GM10248 (cell line): ENCODE measurements at places on chromosomes 7 and 10.

- DNase-seq, result no peak
Measured at GRCh38 chr10:84581976-84582375, 253.6 kb downstream of the CCSER2 start.

- DNase-seq, result no peak
Measured at GRCh38 chr10:110493832-110494426, 3.8 kb upstream of the DUSP5 start.

DNA sequence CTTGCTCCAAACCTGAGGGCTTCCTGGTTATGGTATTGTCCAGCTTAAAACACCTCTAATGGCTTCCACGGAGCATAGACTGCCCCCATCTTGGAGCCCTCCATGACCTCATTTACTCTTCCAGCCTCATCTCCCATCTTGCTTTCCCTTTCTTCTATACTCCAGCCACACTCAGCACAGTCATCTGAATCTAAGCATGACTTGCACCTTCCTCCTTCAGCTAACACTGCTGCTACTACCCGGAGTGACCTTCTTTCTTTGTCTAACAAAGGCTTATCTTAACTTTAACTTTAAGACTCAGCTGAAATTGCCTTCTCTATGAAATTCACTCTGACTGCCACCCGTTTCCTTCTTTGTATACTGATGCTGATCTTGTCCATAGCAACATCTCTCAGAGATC is 135.1 kb downstream of the FAM107B start:
- DNase-seq, result no peak

- no peak for DNase-seq
Measured at GRCh38 chr10:27792216-27792615, 46.6 kb upstream of the MKX start.

DNA sequence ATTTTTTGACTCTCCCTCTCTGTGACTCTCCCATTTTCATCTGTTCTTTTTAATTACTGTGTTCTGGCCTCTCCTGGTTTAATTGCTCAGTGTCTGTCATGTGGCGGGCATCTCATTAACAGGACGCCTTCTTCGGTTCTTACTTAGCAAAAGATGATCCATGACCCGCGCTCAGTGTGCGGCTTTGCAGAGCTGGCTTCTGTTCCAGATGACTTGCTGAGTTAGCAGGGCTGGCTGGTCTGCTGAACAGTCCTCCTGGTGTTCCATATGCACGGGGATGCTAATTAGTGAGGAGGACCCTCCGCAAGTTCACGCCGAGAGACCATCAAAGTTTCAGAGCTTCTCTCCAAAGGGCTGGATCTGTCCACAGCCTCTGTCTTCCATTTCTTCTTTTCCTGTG is 258.6 kb upstream of the MKI67 start:
- DNase-seq, result no peak

- no peak for DNase-seq
Measured at GRCh38 chr7:117210397-117210796, 112.5 kb downstream of the WNT2 start.

- no peak for DNase-seq
Measured at GRCh38 chr7:43010061-43010460, 77.9 kb downstream of the MRPL32 start.

DNA sequence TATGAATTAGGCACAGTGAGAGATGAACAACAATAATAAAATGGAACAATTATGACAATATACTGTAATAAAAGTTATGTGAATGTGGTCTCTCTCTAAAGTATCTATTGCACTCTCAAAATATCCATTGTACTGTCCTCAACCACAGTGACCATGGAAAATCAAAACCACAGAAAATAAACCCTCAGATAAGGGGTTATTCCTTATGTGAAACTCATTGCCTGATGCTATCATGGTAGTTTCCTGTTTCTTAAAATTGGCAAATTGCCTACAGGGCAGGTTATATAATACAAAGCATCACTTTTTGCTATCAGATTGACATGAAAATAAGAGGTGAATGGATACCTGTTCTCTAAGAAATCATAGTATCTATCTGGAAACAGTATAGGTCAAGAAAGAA is 3.8 kb downstream of the MCM10 start:
- no peak for DNase-seq

DNA sequence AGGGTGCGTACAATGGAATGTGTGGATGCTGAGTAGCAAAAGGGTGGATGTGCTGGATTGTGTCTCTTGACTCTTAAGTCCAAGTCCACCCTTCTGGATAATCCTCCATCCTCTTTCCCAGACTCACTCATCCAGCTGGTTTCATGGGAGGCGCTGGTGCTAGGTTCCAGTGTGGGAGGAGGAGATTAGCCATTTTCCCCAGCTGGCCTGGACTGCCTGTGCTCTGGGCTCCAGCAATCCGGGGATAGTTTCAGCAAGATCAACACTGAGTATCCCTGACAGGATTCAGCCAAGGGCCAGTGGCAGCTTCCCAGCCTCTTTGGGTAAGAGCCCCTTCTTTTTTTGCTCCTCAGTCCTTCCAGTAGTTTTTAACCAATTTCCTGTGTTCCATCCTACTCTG is 21.6 kb upstream of the TRIL start:
- DNase-seq, result no peak

GRCh38 chr10:32952094-32952493 is 5.9 kb downstream of the ITGB1 start:
- no peak for DNase-seq
